Prostate gland (tissue), 2 donors: ENCODE measurements at places on chromosomes 2 and 18.

DNA sequence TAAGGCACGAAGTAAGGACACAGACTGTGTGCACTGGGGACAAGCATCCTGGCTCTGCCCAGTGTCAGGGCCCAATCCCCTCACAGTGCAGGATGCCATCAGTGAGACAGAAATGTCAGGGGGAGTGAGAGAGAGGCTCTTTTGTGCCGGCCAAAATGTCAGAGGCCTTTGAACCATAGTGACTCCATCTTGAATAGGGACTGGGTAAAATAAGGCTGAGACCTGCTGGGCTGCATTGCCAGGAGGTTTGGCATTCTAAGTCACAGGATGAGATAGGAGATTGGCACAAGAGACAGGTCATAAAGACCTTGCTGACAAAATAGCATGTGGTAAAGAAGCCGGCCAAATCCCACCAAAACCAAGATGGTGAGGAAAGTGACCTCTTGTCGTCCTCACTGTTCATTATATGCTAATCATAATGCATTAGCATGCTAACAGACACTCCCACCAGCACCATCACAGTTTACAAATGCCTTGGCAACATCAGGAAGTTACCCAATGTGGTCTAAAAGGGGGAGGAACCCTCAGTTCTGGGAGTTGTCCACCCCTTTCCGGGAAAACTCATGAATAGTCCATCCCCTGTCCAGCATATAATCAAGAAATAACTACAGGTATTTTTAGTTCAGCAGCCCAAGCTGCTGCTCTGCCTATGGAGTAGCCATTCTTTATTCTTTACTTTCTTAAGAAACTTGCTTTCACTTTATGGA, 337.4 kb downstream of the LPIN1 start:
- no peak for DNase-seq

GRCh38 chr18:2480536-2480935, 90.8 kb downstream of the METTL4 start:
- no peak for DNase-seq

GRCh38 chr2:67955748-67956603, 106.8 kb downstream of the C1D start:
- no peak for DNase-seq

- no peak for DNase-seq
Measured at GRCh38 chr18:1604751-1605150, 700.1 kb downstream of the ADCYAP1 start.
